Posterior vena cava (tissue), 2 donors: ENCODE measurements at places on chromosomes 5 and 9. TPM values are rescaled to one million over a fixed set of nuclear protein-coding genes. Genes with fewer than 3 reads are reported as not detected.

The TNC gene
- 1,076 TPM for total RNA-seq

The TXNDC8 gene
- not detected for total RNA-seq

The ACTBL2 gene
- total RNA-seq: not detected

The HSPB3 gene
- total RNA-seq: 25.5 TPM

The C9orf85 gene
- 9.9 TPM for total RNA-seq

The PTGR1 gene
- total RNA-seq: 30.9 TPM

The UBE2QL1 gene
- 3.3 TPM for total RNA-seq

The SPINK13 gene
- total RNA-seq: not detected

The MYOT gene
- total RNA-seq: 3.1 TPM

The MTREX gene
- 60.1 TPM for total RNA-seq

The PFN3 gene
- not detected for total RNA-seq
